Stimulated activated CD8-positive, alpha-beta memory T cell treated with anti-CD3 and anti-CD28 coated beads, Interleukin-7, amount 100 ng/mL, for 48 hours (primary cell): ENCODE measurements at places on chromosomes 7 and 10.

DNA sequence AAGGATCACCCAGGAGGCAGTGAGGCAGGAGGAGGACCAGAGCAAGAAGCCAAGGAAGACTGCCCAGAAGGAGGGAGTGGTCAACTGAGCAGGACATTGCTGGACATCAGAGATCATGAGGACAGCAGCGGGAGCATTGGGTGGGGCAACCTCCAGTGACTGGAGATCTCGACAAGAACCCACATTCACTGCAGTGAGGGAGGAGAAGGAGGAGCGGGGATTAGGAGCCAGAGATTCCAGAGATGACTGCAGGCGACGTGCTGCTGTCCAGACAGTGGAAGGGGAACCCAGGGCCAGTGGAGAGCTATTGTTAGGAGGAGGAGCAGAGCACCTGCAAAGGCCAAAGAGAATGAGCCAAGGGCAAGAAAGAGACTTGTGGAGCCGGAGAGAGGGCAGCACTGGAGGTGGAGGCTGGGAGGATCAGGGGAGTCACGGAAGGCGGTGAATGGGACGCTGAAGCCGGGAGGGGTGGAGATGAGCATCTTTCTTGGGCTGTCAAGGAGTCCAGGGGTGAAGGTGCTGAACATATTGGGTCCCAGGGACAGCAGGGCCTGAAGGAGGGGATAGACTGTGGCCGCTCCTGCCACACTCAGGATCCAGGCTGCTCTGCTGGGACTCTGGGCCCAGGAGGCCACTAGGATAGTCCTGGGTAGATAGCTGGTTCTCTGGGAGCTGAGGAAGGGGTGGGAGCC, 140.1 kb upstream of the UNC5B start:
- no peak for DNase-seq

DNA sequence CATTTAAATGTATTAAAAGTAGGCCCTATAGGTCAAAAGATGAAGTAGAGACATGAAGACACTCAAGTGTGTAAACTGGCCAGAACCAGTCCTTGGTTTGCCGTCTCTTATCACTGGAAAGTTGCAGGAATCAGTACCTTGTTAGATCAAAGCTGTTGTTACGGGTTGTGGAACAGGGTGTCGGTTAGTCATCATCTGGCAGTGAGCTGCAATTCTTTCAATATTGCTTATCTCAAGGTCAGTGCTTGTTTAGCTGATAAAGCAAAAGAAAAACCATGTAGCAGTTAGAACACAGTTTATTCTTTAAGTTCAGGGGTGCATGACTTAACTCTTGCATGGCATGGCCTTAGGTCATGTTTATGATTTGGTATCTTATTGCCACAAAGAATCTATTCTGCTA, 10.0 kb upstream of the SLC13A1 start:
- no peak for DNase-seq

GRCh38 chr7:18459484-18460245, 35.9 kb upstream of the HDAC9 start:
- no peak for DNase-seq

DNA sequence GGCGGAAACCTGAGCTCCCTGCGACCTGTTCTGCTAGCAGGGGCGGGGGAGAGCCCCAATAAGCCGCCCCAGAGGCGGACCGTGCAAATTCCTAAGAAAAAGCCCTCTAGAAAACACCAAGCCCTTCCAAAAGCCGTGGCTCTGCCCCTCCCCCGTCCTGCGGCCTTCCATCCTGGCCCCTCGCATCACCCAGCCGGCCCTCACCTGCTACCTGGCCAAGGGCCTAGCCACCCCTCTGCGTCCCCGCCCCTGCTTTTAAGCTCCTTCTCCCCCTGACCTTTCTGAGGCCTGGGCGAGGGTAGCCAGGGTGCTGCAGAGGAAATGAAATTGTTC, 24.9 kb downstream of the SKIDA1 start:
- no peak for DNase-seq

DNA sequence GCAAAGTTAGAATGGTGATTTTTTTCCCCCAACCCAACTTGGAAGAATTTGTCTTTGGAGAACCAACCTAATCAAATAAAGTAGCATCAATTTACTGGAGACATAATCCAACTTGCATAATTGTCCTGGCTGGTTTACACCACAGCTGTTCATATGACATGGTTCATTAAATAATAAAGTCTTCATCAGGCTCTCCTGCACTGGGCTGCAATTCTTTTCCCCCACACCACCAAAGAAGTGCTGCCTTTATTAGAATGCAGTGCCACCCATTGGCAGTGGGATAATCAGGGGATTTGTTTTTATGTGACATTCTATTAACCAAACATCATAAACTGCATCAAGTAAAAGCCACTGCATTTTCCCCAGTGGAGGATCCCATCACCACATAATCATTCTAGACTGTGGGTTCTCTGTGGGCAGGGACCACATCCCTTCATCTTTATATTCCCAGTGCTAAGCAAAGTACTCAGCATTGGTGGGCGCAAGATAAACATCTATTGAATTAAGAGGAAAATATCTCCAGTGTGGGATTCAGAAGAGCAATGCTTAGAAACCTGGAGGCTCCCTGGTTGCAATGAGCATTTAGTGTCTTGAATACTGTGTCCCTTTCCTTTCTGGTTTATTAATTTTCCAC, 322.0 kb downstream of the KCNMA1 start:
- DNase-seq: no peak
